ENCODE measurements at places on chromosomes 12 and 14.

- no peak for DNase-seq
Observed at GRCh38 chr12:2675776-2676175, 119.0 kb upstream of the FKBP4 start.

- DNase-seq, result no peak
Observed at GRCh38 chr12:88388566-88389540, 191.4 kb downstream of the KITLG start.

DNA sequence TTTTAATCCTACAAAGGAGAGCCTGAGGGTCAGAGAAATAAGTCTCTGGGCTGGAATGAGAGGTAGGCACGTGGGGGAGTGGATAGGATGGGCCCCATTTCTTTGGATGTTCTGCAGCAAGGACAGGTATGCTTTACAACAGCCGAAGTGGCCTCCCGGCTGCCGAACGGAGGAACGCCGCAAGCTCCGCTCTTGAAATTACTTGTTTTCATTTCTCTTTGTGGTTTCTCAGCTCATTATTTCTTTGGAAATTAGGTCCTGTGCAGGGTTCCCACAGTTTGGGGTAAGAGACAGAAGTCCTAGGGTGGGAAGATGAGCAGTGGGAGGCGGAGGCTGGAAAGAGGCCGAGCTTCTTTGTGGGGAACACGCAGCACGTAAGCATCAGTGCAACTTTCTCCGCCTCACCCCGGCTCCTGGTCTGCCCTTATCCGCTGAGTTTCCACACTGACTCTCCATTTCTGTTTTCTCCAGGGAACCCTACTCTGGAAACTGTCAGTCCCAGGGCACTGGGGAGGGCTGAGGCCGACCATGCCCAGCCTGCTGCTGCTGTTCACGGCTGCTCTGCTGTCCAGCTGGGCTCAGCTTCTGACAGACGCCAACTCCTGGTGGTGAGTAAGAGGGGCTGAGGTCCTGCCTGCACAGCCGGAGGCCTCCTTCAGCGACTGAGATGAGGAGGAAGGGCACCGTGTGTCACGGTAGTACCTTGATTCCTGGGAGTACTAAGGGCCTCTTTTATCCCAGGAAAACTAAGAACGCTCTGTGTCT, 2.0 kb downstream of the WNT5B start:
- DNase-seq, result peak; percentile 52

- no peak for DNase-seq
Observed at GRCh38 chr14:76647697-76648298, 113.5 kb upstream of the VASH1 start.

DNA sequence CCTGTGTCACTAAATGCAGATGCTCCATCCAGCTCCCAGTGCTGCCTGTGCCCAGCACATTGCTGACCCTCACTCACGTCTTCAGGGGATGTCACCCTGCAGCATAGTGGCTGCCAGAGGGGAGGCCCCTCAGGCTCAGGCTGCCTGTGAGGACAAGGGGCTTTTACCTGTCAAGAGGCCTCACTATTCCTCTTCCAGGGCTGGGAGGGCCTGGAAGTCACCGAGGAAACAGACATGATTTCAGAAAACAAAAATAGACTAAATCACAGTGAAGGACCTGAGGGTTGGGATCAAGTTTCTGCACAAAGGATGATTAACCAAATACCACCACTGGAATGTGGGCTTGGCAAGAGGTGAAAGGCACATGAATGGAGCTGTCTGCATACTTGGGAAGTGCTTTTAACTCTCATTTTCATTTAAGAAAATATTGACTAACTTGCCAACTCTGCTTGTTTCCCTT, 1202.3 kb downstream of the BCL11B start:
- DNase-seq, result peak; percentile 25

DNA sequence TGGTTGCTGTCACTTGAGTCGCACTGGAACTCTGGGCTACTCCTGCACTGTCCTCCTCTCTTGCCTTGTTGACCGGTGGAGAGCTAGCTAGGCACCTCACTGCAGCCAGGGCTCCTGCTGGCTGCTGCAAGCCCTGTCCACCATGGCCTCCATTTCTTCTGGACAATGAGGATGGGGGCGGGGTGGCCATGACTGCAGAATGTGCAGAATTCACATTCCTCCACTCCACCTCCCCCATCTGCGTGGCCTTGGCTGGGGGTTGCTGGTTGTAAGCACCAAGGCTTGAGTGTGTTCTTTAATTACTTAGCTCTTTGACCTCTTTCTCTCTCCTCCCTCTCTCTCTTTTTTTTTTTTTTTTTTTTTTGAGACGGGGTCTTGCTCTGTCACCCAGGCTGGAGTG, 248.5 kb downstream of the PCNX1 start:
- DNase-seq, result peak; percentile 31

DNA sequence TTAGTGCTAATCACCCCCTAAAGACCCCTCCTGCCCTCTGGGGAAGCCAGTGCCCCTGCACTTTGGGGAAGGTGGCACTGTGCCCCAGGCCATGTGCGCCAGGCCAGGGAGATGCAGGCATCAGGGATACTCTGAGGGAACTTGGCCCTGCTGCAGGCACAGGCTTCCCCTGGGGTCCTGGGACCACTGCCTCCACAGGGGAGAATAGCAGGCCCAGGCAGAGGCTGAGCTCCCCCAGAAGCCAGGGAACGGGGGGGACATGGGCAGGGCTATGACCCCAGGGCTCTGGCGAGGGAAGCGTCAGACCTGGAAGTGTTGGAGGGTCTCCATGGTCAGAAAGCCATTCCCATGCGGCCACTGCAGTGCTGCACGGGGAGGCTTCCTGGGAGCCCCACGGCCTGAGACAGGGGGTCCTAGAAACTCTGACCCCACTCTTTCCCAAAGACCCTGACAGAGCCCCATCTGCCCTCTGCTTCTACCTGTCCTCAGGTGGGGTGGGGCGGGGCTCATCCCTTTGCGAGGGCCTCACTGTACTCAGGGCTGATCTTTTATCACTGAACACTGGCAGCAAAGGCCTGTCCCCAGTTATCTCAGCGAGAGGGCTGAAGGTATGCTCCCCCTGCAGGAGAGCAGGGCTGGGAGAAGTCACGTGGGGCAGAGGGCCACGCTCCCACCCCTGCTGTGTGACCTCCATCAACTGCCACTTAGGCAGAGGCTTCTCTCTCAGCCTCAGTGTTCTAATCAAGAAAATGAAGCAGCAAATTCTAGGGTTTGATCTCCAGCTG, 160.0 kb downstream of the CALM1 start:
- DNase-seq, result no peak

- DNase-seq, result no peak
Observed at GRCh38 chr12:93979189-93979588, 169.2 kb upstream of the PLXNC1 start.

DNA sequence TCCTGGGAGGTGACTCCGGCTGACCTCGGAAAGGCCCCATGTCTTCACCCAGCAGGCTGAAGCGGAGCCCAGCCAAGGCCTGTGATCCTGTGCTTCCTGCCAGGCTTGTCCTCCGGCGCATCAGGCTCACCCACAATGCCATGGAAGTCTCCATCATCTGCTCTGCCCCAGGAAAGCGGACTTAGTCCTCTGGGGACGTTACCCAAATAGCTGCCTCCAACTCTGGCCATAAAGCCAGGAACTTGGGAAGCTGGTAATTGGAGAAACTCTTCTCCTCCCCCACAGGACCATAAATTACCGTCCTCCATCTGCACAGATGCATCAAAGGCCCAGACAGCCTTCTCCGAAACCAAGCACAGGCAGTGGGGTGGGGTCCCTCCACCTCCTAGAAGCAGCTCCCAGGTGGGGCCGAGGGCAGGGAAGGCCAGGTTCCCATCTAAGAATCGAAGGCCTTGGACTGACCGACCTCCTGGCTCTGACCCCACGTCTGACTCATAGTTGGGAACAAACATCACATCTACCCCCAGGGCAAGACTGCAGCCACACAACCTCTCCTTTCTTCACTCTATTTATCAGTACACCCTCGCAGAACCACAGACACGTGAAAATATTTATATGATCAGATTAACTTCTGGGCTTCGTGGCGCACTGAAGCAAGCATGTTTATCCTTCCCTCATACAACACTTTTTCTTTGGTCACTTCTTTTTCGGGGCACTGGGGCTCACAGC, 56.4 kb downstream of the PITPNM2 start:
- DNase-seq, result no peak

DNA sequence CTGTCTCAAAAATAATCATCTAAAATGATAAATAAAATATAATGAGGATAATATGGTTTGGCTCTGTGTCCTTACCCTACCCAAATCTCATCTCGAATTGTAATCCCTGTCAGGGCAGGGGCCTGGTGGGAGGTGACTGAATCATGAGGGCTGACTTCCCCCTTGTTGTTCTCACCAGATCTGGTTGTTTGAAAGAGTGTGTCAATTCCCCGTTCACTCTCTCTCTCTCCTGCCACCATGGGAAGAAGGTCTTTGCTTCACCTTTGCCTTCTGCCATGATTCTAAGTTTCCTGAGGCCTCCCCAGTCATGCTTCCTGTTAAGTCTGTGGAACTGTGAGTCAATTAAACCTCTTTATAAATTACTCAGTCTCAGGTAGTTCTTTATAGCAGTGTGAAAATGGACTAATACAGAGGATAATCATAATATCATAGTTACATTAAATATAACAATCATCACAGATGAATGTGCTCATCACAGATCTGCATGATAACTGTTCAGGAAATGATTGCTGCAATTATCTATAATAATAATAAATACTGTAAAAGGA, 12.6 kb downstream of the EFCAB11 start:
- no peak for DNase-seq

- DNase-seq, result no peak
Observed at GRCh38 chr12:11773889-11774677, 124.6 kb downstream of the ETV6 start.

DNA sequence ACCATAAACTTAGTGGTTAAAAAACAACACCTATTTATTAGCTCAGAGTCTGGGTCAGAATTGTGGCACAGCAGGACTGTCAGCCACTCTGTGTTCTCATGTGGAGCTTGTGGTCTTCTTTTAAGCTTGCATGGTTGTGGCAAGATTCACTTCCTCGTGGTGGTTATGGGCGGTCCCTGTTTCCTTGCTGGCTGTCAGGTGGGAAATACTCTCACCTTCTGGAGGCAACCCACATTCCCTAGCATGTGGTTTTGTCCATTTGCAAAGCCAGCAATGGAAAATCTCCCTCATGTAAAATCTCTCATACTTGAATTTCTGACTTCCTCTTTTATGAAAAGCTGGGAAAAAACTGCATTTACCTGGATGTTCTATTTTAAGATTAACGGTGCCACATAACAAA, 229.8 kb downstream of the ALX1 start:
- DNase-seq, result no peak

- DNase-seq, result no peak
Observed at GRCh38 chr12:14993537-14994266, 20.9 kb downstream of the PDE6H start.

Data from right kidney (tissue), 9 donors.